ENCODE measurements at places on chromosomes 5 and 9. TPM values are rescaled to one million over a fixed set of nuclear protein-coding genes. Genes with fewer than 3 reads are reported as not detected.
A peak's percentile ranks its signal among the peaks of the same experiment; 100 is the strongest.

- H3K4me3 ChIP-seq = no peak overlapping the region
- no peak for DNase-seq
- no peaks in the 10 kb centered on the region for H3K27me3 ChIP-seq
- H3K36me3 ChIP-seq = peaks cover 9% of the 10 kb centered on the region
- peaks cover under 1% of the 10 kb centered on the region for H3K4me1 ChIP-seq
- H3K27ac ChIP-seq = no peak overlapping the region
Measured at GRCh38 chr5:73801686-73802085, 175.7 kb downstream of the ARHGEF28 start.

DNA sequence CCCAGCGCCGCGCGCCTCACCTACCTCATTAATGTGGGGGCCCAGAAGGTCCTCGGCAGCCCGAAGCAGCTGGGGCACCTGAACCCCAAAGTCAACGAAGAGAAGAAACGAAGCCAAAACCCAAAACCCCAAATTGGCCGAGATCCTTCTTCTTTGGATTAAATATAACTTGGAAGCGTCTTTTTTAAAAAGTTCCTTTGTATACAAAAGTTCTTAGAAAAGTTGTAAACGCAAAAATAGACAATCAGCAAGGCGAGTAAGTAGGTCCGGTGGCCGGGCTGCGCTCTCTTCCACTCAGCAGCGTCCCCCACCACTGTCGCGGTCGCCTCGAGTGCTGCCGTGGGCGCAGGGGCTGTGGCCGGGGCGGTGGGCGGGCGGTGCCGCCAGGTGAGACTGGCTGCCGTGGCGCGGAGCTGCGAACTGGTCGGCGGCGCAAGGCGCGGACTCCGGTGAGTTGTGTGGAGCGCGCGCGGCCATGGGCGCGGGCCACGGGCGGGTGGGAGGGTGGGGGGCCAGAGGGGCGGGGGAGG, 360 bp downstream of the KLF4 start:
- H3K4me1 ChIP-seq = peaks cover 9% of the 10 kb centered on the region
- DNase-seq = no peak
- H3K4me3 ChIP-seq = peak overlapping the region; percentile 70
- H3K27ac ChIP-seq = peak overlapping the region; percentile 97
- H3K27me3 ChIP-seq = peaks cover 50% of the 10 kb centered on the region
- no peaks in the 10 kb centered on the region for H3K36me3 ChIP-seq

The DDX4 gene
- not detected for polyA plus RNA-seq

DNA sequence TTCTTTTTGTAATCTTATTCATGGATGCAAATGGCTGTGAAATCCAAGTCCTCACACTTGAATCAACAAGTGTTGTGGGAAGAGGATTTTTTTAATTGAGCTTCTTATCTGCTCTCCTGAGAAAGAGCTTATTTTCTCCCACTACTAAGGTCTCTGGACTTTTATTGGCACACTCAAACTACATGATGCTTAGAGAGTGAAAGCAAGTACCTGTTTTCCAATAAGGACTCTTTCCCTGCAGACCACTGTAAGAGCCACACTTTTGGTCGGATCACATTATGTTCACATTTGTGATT, 546.4 kb upstream of the ARRDC3 start:
- no peaks in the 10 kb centered on the region for H3K4me1 ChIP-seq
- H3K27me3 ChIP-seq = no peaks in the 10 kb centered on the region
- no peak overlapping the region for H3K4me3 ChIP-seq

- no peak overlapping the region for H3K27ac ChIP-seq
- no peak overlapping the region for H3K4me3 ChIP-seq
- no peak for DNase-seq
- no peaks in the 10 kb centered on the region for H3K4me1 ChIP-seq
- no peaks in the 10 kb centered on the region for H3K27me3 ChIP-seq
Measured at GRCh38 chr9:82367016-82367415, 378.4 kb downstream of the SPATA31D1 start.

The MOB3B gene
- polyA plus RNA-seq = 4.0 TPM
